ENCODE measurements at places on chromosomes 16 and 17.

- no peak for DNase-seq
Observed at GRCh38 chr17:80892900-80893603, 98.6 kb upstream of the CHMP6 start.

DNA sequence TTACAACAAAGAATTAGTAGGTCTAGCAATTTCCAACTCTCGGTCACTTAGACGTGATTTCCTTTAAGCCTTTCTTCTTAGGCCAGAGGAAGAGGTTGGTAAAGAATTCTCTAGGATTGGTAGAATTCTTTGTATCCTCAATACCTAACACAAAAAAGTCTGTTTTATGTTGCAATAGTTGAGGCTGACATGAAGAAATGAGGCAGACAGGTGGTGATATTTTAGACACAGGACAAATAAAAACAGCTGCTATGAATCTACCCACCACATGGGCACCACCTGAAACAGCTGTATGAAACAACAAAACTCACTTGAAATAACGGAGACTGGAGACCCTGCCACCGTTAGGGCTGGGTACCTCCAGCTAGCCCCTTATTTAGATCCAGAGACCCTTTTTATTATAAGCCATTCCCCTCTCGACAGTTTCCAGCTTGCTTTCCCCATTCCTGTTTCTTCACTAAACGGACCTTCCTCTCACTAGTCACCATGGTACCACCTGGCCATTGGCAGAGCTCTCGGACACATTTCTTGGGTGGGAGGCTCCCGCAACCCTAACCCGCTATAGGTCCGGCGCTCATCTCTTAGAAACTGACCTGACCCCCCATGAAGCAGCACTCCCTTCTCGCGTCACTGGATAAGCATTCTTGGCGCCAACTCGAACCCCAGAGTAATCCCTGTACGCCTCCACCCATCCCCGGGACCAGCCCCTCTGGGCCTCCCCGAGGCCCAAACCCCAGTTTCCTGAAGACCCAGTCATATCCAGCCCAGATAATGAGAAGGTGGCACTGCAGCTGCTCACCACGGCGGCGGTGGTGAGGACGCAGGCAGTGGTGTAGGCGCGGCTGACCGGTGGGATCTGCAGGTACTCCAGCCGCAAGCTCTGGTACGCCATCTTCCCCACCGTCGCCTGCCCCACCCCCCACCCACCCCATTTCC is at the start of gene DERL2:
Gene DERL2 (minus strand): TSS at position 909 of the 936 bp plus-strand sequence. CDS start 17 bp downstream, at position 892.
- DNase-seq, result no peak

DNA sequence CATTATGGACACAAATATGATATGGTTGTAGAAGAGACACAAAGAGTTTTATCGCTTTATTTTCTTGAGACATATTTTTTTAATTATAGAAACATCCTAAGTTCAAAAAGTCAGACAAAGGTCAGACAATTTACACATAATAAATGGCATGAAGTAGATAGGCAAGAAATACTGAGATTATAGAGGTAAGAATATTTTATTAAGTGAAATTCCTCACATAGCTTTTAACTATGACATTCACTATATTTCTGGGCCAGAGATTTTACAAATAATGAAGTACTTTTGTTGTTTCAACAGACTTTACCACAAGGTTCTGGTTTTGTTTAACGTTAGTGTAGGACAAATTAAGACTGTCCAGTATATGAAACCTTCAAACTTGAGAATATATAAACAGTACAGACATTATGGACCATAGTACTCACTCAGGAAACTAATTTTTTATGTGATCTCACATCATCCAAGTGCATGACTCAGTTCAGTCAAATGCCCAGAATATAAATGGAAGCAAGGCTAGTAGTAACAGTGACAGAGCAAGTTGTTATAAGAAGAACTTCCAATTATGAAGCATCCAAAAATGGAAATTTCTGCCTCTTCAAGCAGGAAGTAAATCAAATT is 394.8 kb downstream of the KCNJ2 start:
- no peak for DNase-seq

DNA sequence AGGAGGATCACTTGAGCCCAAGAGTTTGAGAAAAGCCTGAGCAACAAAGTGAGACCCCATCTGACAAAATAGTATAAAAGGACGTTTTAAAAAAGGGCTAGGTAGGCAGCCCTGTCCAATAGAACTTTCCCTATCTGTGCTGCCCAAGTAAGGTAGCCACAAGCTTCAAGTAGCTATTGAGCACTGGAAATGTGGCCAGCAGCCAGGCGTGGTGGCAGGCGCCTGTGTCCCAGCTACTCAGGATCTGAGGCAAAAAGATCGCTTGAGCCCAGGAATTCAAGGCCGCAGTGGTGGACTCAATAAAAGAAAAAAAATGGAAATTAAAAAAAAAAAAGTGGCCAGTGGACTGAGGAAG is 1.5 kb upstream of the NQO1 start:
- no peak for DNase-seq

DNA sequence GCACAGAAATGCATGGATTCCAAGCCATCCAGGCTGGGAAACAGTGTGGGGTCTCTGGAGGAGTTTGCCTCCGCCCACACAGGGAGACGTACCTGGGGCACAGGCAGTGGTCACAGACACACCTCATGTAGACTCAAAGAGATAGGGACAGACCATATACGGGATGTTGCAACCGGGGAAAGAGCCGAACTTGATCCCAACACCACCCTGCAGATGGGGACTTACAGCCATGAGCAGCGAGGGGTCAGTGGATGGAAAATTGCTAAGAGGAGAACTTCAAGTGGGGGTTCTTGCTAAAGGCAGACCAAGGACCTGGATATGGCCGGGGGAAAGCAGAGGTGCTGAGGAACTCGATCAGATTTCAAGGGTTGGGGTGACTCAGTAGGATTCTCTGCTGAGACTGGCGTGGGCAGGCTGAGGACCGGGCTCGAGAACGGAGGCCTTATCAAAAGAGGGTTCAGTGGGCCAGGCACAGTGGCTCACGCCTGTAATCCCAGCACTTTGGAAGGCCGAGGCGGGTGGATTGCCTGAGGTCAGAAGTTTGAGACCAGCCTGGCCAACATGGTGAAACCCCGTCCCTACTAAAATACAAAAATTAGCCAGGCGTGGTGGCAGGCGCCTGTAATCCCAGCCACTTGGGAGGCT is 12.0 kb upstream of the DNAH17 start:
- DNase-seq, result no peak

DNA sequence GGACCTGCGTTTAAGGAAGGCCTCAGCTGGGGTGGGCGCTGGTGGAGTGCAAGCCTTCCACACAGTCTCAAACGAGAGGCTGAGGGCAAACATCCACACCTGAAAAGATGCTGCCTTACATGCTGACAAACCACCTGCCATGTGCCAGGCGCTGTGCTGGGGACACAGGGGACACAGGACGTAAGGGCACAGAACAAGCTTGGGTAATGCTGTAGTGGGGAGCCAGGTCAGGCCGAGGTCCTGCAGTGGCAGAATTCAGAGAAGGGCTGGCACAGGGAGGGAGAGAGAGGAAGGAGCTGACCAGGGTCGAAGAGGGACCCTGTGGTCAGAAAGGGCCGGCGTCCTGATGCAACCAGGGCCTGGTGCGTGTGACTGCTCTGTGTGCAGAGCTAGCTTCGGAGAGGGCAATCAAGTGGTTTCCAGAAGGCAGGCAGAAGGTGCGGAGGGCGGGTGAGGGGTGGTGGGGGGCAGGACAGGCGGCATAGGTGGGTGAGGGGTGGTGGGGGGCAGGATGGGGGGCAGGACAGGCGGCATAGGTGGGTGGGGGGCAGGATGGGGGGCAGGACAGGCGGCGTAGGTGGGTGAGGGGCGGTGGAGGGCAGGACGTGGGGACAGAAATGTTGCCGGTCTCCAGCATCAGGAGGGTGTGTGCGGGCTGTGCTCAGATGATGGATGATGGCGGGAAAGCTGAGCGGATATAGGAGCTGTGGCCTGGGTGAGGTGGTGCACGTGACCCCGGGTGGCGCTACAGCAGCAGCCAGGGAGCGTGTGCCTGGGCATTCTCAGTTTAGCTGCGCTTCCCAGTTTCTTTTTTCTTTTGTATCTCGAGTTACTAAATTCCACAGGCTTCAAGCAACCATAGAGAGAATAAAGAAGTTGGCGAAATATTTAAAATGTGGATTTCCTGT is 18.8 kb downstream of the TELO2 start:
- no peak for DNase-seq

DNA sequence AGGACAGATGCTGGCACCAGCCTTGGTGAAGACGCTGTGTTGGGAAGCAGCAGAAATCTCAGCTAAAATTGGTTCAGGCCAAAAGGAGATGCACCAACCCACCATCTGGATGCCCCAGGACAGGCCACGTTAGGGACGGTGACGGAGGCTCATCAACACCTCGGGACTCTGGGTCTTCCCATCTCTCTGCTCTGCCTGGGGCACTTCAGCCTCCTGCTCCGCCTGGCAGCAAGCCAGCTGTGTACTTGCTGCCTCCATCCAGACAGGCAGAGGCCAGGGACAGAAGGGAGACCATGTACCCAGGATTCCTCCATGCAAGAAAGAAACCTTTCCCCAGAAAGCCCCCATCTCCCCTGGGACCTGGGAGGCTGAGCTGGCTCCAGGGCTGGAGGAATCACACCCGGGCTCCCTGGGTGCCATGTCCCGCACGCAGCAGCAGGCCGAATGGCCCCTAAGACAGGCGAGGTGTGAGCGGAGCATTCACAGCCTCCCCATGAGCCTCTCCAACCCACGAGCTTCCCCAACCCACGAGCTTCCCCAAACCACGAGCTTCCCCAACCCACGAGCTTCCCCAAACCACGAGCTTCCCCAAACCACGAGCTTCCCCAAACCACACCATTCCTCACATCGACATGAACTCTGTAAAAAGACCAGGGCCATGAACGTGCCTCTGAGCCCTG is 274.5 kb downstream of the C16orf95 start:
- DNase-seq, result no peak

- DNase-seq, result no peak
Observed at GRCh38 chr17:14793237-14793636, 471.9 kb downstream of the PMP22 start.

DNA sequence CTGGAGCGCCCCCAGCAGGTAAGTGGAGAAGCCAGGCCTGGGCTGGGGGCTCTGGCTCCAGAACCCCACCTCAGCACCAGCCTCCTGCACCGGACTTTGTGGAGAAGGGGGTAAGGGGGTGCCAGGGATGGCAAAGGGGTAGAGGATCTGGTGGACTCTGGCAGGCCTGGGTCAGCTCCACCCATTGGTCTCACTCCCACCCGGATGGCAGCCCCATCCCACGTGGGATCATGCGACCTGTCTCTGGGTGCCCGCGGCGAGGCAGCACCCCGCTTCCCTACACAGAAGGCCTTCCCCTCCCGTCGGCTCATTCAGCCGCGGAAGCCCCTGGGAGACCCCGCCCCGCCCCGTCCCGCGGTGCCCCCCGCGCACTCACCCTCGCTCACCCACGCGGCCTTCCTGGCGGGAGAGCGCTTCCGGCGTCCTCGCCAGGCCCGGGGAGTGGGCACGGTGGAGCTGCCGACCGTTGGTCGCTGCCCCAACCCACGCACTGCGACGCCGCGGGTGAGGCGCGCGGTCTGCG is 498 bp upstream of the PLEKHG4 start:
- DNase-seq, result no peak

GRCh38 chr17:39754161-39754957 is 16.6 kb downstream of the GRB7 start:
- peak; percentile 57 for DNase-seq

- no peak for DNase-seq
Observed at GRCh38 chr17:49200423-49201083, 9.8 kb downstream of the GNGT2 start.

- DNase-seq, result no peak
Observed at GRCh38 chr16:2858245-2859025, 465 bp upstream of the PRSS22 start.

- DNase-seq, result no peak
Observed at GRCh38 chr16:29641561-29641960, 21.5 kb upstream of the SPN start.

- no peak for DNase-seq
Observed at GRCh38 chr17:40072040-40072734, 9.4 kb downstream of the THRA start.

DNA sequence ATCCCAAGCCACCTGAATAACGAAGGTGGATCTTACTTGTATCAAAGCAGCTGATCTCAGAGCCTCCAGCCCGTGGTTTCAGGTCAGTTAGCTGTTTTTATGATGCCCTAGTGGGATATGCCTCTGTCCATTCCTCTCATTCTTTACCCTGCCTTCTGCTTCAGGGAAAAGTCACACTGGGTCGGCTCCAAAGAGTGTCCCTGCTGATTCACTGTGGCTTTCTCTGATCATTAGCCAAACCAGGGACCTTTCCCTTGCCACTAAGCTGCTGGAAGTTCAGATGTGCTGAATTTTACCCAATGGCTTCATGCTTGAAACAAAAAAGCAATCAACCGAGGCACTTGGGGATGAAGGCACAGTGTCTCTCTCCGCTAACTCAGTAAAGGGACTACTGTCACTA is 170.2 kb upstream of the SALL1 start:
- no peak for DNase-seq

DNA sequence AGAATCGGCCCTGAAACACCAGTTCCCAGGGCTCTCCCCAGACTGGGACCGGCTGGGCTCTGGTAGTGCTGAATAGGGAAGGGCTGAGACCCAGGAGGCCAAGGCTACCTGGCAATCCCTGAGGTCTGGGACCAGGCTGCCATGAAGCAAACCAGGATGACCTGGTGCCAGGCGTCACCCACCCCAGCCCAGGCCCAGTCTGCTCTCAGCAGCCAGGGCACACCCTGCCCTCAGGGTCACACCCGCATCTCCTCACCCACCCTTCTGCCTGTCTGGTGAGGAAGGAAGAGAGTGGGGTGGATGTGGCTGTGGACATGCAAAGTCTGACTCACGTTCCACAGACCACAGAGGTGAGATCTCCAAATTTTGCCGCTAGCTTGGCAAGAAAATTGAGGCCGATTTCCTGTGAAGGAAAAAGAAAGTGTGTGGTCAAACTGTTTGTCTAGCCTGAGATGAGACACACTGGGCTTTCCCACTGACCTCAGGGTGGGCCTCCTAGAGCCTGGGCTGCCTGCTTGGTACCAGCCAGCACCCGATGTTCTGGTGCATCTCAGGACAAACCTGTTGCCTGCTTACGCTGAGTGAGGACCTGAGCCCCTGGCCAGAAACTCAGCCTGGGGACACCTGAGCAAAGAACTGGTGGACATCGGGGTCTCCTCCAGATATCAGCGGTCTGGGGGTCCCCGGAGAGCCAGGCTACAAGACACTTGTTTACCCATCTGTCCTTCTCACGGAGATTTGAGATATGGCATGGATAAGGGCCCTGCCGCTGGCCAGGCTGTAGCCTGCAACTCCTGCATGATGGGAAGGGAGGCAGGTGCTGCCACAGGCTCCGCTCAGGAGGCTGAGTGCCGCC is 6.3 kb upstream of the RAB37 start:
- no peak for DNase-seq

DNA sequence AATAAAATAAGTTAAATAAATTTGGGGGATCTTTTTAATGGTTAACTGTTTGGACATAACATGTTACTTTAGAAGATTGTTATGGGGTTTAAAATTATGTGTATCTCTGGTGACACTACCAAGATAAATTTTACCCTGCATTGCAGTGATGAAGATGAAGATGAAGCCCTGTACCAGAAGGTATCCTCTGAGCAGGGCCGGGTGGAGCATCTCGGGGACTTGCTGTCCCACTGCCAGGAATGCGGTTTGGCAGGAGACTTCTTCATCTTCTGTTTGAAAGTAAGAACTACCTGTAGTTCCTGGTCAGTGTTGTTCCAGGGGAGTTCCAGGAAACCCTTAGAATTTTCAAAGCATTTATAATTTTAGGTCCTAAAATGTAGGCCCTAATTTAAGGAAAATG is 64.0 kb downstream of the TANGO6 start:
- no peak for DNase-seq

- DNase-seq, result no peak
Observed at GRCh38 chr17:42010898-42011516, 6.2 kb downstream of the DNAJC7 start.

GRCh38 chr16:66946974-66947301 is 11.6 kb downstream of the CES2 start:
- no peak for DNase-seq
